ENCODE measurements at places on chromosomes 2 and 18. TPM values are rescaled to one million over a fixed set of nuclear protein-coding genes. Genes with fewer than 3 reads are reported as not detected.

DNA sequence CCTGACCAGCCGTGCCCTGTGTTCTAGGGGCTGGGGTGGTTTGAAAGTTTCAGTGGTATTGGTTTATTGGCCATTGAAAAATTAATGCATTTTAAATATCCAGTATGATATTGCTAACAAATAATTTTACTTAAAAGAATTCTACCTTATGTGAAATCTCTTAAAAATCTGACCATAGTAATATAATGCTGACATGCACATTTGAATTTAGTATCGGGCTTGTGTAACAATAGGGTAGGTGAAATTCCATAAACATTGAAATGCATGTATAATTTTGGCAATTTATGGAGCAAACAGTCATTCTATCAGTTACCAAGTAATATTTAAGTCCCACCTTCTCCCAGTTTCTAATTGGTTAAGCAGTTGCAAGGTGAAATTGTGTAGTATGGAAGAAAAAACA, 170.5 kb downstream of the DCDC2C start:
- H3K4me3 ChIP-seq = no peak overlapping the region
- no peaks in the 10 kb centered on the region for H3K27me3 ChIP-seq
- no peak overlapping the region for H3K27ac ChIP-seq
- H3K4me1 ChIP-seq = peaks cover 32% of the 10 kb centered on the region
- DNase-seq = no peak

DNA sequence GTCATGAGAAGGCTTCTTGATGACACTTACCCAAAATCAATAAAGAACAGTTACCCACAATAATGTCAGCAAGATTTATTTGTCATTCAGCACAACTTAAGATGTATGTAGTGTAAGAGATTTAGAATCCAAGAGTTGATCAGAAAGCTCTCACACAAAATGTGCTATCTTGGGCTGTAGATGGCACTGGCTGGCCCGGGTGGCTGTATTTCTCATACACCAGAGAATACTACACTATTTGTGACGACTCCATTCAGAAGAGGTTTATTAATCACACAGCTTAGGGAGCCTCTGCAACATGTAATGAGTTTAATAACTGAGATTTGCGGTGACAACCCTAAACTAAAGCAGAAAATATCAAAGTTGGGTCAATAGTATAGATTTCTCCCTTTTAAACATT, 530.4 kb upstream of the KLHL29 start:
- H3K27ac ChIP-seq = no peak overlapping the region
- H3K4me3 ChIP-seq = no peak overlapping the region
- H3K36me3 ChIP-seq = no peaks in the 10 kb centered on the region
- H3K4me1 ChIP-seq = no peaks in the 10 kb centered on the region

Gene SCN9A
- 5.7 TPM for polyA plus RNA-seq

Gene NT5DC4
- polyA plus RNA-seq = 0.11 TPM

Gene DUSP11
- polyA plus RNA-seq = 15.1 TPM

Gene CROCC2
- 0.26 TPM for polyA plus RNA-seq

DNA sequence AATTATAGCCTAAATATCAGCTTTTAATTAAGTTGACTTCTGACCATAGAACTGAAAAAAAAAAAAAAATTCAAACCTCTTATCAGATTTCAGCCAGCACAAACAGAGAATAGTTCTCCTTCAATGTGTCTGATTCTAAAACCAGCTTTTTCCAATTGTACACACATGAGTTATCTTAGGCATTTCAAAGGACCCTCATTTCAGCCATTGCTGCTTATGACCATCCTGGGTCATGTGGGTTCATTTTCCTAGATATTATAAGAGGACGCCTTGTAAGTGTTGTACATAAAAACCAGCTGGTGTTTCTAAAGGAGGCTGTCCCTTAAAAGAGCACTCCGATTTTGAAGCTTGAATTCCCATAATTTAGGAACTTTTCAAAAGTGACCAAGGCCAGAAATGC, 62.3 kb upstream of the DYNC1I2 start:
- no peak overlapping the region for H3K4me3 ChIP-seq
- no peaks in the 10 kb centered on the region for H3K4me1 ChIP-seq
- H3K27me3 ChIP-seq = no peaks in the 10 kb centered on the region
- DNase-seq = no peak
- no peaks in the 10 kb centered on the region for H3K36me3 ChIP-seq

GRCh38 chr2:235864733-235865515, 303.3 kb downstream of the GBX2 start:
- H3K36me3 ChIP-seq = peaks cover 11% of the 10 kb centered on the region
- H3K27me3 ChIP-seq = peaks cover 4% of the 10 kb centered on the region
- H3K4me3 ChIP-seq = no peak overlapping the region
- H3K27ac ChIP-seq = no peak overlapping the region
- DNase-seq = no peak
- peaks cover 6% of the 10 kb centered on the region for H3K4me1 ChIP-seq

All from muscle of leg (tissue), 16 donors.